ENCODE measurements at places on chromosomes 6 and 20. TPM values are rescaled to one million over a fixed set of nuclear protein-coding genes. Genes with fewer than 3 reads are reported as not detected.

The PHF3 gene
- 98.1 TPM for total RNA-seq

The TUBB gene
- total RNA-seq: 351 TPM

The TSPYL4 gene
- total RNA-seq: 19.1 TPM

The NKAPL gene
- total RNA-seq: 4.8 TPM

The HUS1B gene
- total RNA-seq: 0.77 TPM

The LGSN gene
- not detected for total RNA-seq

The BAG2 gene
- total RNA-seq: 40.8 TPM

The MLN gene
- not detected for total RNA-seq

The WFDC12 gene
- total RNA-seq: not detected

The RCAN2 gene
- 265 TPM for total RNA-seq

The TP53TG5 gene
- total RNA-seq: not detected

The PSORS1C2 gene
- total RNA-seq: not detected

The FARS2 gene
- 15.2 TPM for total RNA-seq

The CPXM1 gene
- total RNA-seq: 2.3 TPM

The SLC17A2 gene
- not detected for total RNA-seq

The C6orf132 gene
- 1.4 TPM for total RNA-seq

Measured in gastroesophageal sphincter (tissue), 4 donors.